ENCODE measurements at places on chromosomes 12 and 14.

- no peak for DNase-seq
Measured at GRCh38 chr14:81940651-81941050, 407.0 kb upstream of the SEL1L start.

DNA sequence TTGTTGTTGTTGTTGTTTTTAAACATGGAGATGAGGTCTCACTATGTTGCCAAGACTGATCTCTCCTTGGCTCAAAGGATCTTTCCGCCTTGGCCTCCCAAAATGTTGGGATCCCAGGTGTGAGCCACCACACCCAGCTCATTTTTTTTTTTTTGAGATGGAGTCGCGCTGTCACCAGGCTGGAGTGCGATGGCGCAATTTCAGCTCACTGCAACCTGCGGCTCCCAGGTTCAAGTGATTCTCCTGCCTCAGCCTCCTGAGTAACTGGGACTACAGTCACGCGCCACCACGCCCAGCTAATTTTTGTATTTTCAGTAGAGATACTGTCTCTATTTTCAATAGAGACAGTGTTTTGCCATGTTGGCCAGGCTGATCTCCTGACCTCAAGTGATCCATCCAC, 4.9 kb upstream of the CLIP1 start:
- DNase-seq, result no peak

- DNase-seq, result no peak
Measured at GRCh38 chr12:26121323-26122060, 3.3 kb downstream of the BHLHE41 start.

- DNase-seq, result no peak
Measured at GRCh38 chr14:38243696-38244240, 12.1 kb downstream of the CLEC14A start.

- no peak for DNase-seq
Measured at GRCh38 chr14:91095178-91095577, 18.7 kb upstream of the DGLUCY start.

DNA sequence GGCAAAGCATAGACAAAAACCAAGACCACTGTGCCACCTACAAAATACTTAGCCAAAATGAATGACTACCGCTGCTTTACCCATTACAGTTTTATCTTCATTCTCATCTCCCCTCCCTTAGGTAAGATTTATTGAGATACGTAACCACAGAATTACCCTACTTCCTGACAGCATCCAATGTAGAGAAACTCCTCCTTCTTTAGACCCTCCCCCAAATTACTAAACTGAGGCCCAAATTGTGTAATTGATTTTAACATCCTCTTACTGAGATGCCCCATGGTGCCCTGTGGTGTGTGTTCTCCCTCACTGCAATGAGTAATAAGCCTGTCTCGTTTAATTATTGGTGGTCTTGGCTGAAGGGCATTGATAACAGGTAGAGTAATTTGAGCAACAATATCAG, 19.1 kb downstream of the VRK1 start:
- no peak for DNase-seq

GRCh38 chr12:92070864-92071445, 74.7 kb downstream of the BTG1 start:
- no peak for DNase-seq

- peak; percentile 56 for DNase-seq
Measured at GRCh38 chr14:45253754-45254310, 830 bp upstream of the MIS18BP1 start.

GRCh38 chr12:386651-387050, 2.5 kb downstream of the KDM5A start:
- DNase-seq, result peak; percentile 66

- no peak for DNase-seq
Measured at GRCh38 chr14:29603696-29604095, 324.0 kb downstream of the PRKD1 start.

DNA sequence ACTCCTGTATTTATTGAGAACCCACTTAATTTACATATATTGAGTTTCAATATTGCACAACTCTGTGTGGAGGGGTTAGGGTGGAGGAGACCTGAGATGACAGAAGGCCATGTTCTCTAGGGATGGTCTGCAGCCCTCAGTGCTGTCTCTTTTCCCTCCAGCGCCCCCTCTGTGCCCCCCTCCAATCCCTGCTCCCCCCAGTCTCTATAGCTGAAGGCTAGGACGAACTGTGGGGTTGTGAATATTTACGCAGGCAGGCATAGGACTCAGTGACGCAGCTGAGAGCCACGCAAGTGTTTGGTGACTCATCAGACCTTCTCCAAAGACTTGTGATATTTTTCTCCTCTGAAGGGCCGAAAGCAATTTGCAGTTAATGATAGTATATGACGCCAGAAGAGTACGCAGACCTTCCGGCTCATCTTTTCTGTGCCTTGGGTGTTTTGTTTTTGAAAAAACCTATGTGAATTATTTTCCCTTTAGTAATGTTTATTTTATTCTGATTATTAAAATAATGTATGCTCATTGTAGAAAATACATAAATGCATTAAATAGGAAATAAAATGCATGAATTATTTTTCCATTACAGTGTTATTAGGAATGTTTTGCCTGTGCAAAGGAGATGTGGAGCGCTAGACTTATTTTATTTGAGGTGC, 85.3 kb downstream of the SLC25A47 start:
- DNase-seq, result peak; percentile 64

DNA sequence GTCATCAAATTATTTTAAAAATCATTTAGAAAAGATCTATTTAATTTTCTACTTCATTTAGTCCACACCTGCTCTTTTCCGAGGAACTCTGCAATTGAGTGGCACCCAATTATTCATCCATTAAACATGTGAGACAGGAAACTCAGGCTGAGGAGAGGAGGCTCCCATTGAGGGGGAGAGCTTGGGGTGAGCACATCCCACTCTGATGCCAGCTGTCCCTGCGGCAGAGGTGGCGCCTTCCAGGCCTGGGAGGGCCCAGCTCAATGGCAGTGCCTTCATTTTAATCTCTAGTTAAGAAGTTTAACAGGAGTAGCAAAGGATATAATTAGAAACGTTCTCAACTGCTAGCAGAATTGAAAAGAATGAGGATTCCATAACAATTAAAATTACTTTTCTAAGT, 92.0 kb downstream of the ITPR2 start:
- peak; percentile 23 for DNase-seq

DNA sequence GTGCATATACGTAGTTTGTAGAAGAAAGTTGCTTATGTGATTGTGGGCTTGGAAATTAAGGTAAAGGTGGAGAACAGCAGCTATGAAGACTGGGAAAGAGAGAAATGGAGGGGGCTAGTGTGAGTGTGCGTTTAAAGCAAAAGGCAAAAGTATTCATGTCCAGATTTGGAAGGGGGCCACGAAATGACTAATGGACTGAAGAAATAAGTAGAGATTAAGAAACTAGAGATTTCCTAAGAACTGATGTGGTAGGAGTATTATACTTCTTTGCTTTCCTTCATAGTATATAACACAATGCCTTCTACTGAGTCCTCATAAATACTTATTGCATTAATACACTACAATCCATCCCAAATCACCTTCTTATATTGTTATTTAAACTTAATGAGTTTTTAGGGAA, 298.6 kb upstream of the NOVA1 start:
- DNase-seq, result no peak

DNA sequence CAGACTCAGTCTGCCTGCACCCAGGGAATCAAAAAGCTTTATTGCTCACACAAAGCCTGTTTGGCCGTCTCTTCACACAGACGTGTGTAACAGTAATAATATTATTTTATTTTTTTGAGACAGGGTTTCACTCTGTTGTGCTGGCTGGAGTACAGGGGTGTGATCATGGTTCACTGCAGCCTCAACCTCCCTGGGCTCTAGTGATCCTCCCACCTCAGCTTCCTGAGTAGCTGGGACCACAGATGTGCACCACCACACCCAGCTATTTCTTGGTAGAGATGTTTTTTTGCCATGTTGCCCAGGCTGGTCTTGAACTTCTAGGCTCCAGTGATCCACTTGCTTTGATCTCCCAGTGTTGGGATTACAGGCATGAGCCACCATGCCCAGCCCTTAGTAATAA, 88.4 kb upstream of the DCD start:
- no peak for DNase-seq

DNA sequence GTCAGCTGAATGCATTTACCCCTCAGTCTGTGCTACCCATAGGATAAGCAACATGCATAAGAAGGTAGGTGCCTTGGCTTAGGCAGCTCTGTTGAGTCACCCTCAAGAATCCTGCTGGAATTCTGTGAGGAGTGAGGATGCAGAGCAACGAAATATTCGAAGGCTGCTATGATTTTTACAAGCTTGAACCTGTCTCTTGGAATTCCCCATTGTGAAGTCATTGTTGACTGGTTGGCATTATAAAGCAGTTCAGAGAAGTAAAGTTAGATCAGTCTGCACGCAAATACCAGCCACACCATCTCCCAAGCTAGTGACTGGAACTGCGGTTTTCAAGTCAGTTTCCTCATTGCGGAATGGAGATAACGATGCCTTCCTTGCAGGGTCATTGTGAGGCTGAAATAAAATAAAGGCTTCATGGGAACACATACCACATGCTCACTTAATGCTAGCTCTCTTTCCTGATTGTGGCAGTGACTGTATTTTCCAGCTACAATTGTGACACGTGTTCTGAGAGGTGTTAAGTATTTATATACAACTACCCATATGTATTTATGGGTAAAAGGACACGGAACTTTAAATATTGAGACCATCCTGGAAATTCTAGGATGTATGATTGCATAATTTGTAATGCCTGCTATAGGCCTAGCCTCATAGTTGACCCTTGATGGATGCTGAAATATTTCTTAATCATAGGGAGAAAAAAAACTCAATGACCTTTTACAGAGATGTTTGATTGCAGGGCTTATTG, 96.7 kb downstream of the ETV6 start:
- peak; percentile 100 for DNase-seq

DNA sequence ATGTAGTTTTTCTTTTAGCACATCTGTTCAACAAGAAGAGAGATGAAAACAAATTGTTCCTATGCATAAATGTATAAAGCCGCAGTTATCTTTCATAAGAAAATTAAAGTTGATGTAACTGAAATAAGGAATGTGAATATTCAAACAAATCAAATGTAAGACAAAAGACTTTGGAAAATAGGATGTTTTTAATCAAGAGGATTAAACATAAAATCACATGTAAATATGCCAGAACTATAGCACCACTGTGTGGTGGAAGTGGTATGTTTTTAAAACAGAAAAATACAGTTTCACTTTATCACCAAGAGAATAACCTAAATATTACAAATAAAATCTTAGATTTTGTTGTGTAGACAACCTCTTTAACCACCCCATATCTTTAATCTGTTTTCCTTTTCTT, 40.4 kb downstream of the CAPS2 start:
- DNase-seq, result peak; percentile 37

DNA sequence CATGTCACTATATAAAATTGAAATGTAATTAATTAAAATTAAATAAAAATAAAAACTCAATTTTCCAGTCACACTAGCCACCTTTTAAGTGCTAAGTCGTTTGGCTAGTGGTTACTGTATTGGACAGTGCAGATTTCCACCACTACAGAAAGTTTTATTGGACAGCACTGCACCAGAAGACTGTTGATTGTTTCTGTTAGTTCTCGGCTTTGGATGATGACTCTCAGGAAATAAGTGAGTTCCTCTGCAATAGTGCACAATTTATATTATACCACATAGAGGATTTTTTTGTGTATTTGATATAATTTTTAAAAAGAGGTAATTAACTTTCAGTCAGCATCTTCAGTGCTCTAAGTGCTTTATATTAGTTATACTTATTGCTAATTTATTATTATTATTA, 52.7 kb downstream of the FAR2 start:
- no peak for DNase-seq

DNA sequence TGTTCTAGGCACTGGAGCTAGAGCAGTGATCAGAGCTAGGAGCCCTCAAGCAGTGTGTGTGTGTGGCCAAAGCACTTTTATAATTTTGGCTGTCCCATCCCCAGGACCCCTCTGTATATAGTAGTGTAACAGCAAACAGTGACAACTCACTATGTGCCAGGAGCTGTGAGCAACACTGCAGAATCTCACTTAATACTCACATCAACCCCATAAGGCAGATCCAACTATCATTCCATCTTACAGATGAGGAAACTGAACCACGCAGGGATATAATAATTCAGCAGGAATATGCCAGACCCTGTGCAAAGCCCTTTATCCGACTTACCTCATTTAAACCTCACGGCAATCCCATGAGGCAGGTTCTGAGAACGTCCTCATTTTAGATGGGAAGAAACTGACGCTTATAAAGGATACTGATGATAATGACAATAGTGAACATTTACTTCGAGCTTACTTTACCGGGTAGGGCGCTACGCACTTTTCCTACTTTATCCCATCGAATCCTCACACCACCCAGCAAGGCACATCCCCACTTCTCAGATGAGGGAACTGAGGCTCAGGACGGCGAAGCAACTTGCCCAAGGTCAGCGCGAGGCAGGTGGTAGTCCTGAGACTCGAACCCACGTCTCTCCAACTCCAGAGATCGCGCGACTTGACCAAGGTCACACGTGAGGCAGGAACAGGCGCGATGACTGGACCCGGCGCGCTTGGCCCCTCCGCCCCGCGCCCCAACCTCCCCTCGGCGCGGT, 687 bp downstream of the RAB35 start:
- no peak for DNase-seq

- peak; percentile 70 for DNase-seq
Measured at GRCh38 chr12:40286583-40286982, 61.8 kb downstream of the LRRK2 start.

DNA sequence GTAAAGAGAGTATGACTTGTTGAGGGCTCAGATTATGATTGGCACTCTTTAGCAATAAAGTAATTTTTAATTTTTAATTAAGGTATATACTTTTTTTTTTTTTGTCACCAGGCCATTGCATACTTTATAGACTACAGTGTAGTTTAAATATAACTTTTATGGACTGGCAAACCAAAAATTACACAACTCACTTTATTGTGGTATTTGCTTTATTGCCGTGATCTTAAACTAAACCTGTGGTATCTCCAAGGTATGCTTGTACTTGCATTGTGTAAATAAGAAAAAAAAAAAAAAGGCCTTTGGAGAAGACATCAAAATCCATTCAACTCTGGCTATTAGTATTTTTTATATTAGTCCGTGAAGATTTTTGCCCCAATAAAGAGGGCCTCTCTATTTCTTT, 646.7 kb upstream of the FOXG1 start:
- no peak for DNase-seq

- no peak for DNase-seq
Measured at GRCh38 chr12:75977590-75977951, 54.0 kb downstream of the PHLDA1 start.

- no peak for DNase-seq
Measured at GRCh38 chr12:118038137-118038536, 21.6 kb downstream of the RFC5 start.

DNA sequence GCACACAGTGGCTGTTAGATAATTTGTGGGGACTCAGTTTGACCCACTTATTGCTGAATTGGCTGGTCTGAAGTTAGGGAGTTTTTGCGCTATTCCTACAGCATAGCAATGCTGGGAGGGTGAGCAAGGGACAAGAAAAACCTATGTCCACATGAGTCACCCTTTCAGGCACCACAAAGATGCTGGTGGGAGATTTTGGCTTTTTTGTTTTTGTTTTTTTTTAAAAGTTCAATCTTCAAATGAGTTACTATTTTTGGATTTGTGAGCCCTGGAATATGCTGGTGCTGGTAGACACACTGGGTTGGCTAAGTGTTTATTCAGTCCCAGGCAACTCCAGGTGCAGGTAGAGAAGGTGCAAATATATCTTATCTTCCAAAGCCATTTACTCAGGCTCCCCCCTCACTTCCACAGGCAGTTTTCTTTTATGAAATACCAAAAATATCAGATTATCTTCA, 143.4 kb downstream of the BTG1 start:
- no peak for DNase-seq

- no peak for DNase-seq
Measured at GRCh38 chr14:57389646-57390036, 745 bp upstream of the NAA30 start.
